ENCODE measurements at places on chromosomes 2 and 18. TPM values are rescaled to one million over a fixed set of nuclear protein-coding genes. Genes with fewer than 3 reads are reported as not detected.

The GCFC2 gene
- 22.8 TPM for total RNA-seq

The UGT1A10 gene
- not detected for total RNA-seq

The RDH14 gene
- 13.9 TPM for total RNA-seq

The ADRA2B gene
- total RNA-seq: not detected

The PTPRN gene
- 3.2 TPM for total RNA-seq
